Stimulated activated CD4-positive, alpha-beta T cell treated with anti-CD3 and anti-CD28 coated beads, Interleukin-1b, Interleukin-23, amount 100 ng/mL, for 1 hour (primary cell): ENCODE measurements at places on chromosomes 13 and 19.

DNA sequence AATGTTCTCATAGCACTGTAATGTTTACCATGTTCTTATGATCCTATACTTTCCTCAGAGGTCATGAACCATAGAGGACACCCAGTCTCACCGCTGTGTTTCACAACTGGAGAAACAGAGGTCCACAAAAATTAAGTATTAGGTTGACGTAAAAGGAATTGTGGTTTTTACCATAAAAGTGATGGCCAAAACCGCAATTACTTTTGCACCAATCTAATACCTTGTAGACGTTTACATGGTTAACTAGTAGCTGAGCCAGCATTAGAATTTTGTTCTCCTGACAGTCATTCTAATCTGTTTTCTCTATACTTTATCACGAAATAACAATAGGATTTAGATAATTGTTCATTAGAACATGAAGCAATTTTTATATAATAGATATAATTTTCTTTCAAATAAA, 763.4 kb upstream of the ARGLU1 start:
- no peak for DNase-seq

DNA sequence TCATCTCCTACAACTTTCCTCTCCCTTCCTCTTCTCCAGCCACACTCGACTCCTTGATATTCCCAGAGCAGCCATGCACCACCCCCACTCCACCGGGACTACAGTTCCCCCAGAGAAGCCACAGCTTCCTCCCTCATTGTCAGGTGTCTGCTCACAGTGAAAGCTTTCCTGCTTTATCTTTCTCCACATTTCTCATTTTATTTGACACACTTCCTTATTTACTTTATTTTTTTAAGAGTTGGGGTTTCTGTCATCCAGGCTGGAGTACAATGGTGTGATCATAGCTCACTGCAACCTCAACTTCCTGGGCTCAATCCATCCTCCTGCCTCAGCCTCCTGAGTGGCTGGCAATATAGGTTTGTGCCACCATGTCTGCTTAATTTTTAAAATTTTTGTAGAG, 464.6 kb downstream of the MYO16 start:
- no peak for DNase-seq

DNA sequence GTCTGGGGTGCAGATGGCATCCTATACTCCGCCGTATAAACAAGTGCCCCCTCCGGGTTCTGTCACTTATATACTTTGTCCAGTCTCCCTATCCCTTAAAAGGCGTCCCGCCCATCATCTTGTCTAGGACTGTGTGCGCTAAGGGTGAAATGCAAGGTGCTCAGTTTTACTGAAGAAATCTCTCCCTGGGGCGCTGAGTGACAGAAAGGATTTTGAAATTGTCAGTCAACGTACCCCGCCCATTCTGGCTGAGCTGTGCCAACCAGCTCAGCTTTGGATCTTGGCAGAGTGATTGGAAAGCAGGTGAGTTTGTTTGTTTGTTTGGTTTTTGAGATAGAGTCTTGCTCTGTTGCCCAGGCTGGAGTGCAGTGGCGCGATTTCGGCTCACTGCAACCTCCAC, 4.1 kb upstream of the TMEM161A start:
- no peak for DNase-seq

GRCh38 chr13:23729531-23729930, 159.3 kb downstream of the TNFRSF19 start:
- no peak for DNase-seq

DNA sequence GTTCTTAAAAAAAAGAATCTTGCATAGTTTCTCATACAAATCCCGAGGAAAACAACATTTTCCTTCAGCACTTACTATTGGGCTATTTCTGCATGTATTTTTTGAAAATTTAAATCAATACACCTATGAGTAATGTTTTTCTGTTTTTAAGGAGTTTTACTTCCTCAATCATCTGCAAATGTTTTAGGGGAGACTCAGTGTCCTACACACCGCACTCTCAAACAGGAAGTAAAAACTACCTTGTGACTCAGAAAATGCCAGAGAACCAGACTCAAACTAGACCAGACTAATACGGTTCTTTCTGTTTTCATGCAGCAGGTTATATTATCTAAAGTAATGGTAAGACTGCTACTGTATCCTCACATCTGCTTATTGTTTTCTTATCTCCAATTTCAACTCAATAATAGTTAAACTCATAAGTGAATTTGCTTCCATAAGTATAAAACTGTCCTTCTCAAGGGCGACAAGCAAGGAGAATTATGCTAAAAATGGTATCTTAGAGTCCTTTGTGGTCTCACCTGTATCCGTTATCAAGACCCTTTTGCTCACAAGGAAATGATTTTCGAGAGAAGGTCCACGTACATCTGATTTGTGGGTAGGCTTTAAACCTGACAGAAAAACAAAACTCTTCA, 52.5 kb downstream of the FLT3 start:
- DNase-seq, result no peak

DNA sequence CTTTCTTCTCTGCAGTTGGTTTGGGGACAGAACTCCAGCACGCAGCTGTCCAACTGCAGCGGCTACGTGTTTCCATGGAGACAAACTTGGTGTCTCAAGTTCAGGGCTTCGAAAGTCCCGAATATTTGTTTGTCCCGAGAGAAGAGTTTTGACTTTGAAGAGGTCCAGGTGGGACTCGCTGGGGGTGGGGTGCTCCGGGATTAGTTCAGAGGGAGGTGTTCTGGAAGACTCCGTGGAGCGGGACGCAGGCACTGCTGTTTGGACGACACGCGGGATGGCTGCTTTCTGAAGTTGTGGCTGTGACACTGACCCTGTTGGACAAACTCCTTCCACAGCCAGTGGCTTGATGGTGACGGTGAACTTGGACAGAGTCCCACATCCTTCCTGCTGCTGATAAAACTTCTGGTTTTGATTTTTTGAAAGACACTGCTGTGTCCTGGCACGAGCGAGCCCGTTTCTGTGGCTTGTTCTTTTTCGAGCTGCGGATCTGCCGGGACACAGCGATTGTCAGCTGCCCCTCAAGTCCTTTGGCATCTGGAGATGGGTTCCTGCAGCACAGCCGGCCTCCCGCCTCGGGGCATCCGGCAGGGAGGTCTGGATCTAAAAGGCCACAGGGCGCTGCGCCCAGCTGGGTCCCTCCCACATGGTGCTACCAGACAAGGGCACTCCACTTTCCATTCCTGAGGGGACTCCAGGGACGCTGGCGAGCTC, 15.9 kb upstream of the RANBP3 start:
- DNase-seq, result no peak

DNA sequence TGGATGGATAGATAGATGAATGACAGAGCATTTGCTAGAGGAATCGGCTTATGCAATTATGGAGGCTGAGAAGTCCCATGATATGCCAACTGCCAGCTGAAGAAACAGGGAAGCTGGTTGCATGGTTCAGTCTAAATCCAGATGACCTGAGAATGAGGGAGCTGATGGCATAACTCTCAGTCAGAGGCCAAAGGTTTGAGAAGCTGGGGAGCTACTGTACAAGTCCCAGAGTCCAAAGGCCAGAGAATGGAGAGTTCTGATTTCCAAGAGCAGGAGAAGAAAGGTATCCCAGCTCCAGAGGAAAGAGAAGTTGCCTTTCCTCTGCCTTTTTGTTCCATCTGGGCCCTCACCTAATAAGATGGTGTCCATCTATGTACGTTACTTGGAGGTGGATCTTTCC, 108.3 kb downstream of the CDK8 start:
- no peak for DNase-seq

DNA sequence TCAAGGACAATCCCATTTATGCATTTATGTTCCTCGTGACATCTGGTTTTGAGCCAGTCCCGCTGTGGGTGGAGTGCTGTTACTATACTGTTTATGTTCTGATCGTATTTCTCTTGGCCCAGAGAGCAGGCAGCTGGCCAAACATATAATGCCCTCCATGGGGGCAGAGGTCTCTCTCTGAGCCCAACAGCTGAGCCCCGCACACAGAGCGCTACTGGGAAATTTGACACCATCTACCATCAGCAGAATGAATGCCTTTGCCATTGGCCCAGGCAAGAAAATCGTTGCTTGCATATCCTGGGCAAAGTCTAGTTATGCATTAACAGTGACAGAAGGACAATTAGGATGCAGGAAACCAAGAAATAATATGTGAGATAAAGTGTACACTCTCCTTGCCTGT, 126.8 kb upstream of the CACNA1A start:
- DNase-seq, result no peak

GRCh38 chr13:99450416-99450815, 50.9 kb upstream of the TM9SF2 start:
- no peak for DNase-seq

- no peak for DNase-seq
These were observed 269.3 kb downstream of the UQCRFS1 start for GRCh38 chr19:28943651-28944050.

GRCh38 chr13:40911341-40911740, 107.8 kb downstream of the ELF1 start:
- DNase-seq, result no peak

GRCh38 chr19:38734426-38735256, 9.6 kb downstream of the CAPN12 start:
- no peak for DNase-seq

DNA sequence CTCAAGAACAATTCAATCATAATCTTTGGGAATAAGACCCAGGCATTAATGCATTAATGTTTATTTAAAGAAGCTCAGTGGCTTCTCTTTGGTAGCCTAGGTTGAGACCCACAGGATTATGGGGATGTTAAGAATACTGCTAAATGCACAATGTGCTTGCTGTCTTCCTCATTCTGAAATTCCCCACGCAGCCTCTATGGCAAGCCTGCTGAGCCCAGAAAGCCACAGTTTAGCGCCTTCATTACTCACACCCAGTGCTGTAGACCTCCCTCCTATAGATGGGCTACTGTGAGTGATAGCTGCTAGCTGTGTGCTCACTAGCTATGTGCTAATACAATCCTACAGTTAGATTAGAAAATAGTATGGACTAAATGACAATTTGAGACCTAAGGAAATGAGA, 90.6 kb downstream of the TNFSF13B start:
- DNase-seq, result no peak

DNA sequence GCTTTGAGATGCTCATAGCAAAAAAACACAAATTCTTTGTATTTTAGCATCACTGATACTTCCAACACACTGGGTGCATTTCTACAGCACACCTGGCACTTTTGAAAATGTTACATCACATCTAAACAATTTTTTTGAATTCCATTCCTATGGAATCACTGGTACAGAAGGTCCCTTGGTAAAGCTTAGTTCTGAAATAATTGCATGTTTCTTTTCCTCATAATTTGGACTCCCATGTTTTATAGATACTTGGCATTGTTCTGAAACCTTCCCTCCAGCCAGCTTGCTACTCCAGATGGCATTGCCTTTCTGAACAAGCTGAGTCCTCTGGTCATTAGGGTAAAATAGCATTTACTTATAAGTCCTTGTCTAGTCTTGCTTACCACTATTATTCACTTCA, 481.3 kb upstream of the GPC6 start:
- no peak for DNase-seq

DNA sequence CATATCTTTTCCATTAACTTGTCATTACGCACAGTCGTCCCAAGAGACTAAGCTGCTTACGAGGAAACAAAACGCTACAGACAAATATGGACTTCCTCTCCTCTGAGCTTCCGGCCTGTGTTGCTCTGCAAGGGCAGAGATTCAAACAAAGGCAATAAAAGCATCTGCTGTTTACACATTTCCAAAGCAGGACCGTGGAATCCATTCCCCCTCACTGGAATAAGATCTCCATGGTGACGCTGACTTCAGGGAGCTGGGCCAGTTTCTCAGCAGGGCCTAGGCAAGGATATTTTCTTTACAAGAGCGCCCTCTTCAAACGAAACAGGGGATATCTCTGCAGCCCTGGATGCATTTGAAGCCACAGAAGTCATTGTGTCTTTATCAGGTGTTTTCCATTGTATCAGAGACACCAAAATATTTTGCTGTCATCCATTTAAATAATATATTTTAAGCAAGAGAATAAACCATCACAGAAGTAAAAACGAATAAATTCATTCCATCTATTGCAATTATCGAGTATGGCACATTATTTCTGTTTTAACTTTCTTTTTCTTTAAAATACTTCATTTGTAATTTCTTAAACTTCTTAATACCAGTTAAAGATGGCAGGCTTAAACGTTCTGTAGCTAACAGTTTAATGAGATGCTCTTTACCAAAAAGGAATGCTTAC, 177.5 kb downstream of the DCLK1 start:
- DNase-seq, result no peak

DNA sequence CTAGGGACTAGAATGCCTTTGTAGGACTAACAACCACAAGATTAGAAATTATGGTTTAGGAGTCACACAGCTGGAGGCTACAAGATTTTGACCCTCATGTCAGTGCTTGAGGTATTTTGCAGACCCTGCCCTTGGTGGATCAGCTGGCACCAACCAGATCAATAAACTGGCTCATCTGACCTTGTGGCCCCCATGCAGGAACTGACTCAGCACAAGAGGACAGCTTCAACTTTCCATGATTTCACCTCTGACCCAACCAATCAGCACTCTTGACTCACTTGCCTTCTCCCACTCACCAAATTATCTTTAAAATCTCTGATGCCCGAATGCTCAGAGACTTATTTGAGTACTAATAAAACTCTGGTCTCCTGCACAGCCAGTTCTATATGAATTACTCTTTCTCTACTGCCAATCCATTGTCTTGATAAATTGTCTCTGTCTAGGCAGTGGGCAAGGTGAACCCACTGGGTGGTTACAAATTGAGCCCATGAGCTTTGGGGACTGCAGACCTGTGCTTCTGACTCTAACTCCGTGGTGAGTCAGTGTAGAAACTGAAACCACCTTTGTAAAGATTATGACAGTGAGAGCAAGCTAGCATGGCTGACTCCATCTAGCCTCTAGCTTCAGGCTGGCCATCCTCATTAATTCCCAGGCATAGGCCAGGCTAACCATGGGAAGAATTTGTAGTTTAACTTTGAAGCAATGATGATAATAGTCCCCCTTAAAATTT, 33.9 kb upstream of the CEACAM8 start:
- no peak for DNase-seq

DNA sequence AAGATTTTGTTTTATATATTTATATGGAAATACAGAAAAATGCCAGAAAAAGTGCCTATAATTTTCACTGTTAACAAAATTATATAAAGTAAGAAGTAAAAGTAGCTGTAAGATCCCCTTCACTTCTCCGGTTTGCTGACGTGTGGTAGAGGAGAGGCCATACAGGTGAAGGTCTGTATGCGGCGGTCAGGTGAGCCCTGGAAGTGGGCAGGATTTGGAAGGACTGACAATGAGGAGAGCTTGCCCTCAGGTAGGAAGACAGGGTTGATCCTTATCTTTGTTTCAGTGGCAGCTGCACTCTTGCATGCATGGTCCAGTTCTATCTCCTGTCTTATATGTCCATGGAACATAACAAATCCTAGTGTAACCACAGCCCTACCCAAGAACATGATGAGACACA, 16.9 kb upstream of the TFDP1 start:
- DNase-seq, result no peak
